T-helper 2 cell (primary cell): ENCODE measurements at places on chromosomes 5 and 9.

GRCh38 chr5:10527281-10527950 is 36.5 kb upstream of the ANKRD33B start:
- no peak for DNase-seq

DNA sequence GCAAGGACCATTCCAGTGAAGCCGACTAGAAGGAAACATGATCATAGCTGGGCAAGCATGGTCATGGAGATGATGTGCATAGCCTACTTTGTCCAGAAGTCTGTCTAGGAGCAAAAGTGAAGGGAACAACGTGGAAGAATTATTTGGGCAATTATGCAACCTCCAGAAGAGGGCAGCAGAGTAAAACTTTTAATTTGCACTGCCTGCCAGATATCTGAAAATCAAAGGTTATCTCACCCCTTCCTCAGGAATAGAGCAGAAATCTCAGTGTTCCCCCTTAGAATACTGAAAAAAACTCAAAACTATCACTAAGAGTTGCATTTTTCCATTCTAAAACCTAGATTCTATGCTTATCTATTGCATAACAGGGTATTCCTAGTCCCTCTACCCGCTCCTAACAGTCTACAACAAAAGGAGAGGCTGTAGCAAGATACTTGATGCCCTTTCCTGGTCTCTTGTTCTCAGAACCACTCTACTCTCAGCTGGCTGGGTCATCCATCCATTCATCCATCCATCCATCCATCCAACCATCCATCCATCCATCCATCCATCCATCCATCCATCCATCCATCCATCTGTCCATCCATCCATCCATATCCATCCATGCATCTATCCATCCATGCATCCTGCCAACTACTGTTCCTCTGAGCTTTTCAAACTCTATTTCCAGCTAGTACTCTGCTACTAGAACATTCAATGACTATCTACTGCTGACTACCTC is 8.4 kb upstream of the SETD9 start:
- DNase-seq = peak; percentile 36

DNA sequence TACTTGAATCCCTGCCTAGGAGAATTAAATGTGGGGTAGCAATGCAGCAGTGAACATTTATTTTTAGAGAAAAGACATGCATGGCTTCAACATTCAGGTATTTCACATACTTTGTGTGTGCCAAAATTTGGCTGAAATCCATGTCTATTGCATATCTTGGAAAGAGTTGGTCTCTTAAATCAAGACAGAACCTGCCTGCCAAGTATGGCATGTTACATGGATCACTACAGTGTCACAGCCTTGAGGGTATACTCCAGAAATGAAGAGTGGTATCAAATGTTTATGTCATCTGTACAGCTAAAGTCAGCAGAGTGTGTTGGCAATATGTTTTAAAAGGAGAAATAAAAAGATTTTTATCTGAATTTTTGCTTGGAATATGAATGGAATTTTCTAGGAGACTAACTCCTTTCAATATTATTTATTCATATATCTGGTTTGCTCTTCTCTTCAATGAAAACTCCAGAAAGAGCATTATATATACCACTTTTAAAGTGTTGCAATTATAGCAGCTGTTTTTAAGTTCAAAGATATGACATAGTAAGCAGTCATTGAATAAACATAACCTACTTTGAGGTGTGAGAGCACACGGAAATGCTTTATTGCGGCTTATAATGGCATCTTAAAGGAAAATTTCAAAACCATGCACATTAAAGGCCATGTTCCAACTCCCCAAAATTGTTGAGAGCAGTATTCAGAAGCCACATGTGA is 95.4 kb upstream of the MINAR2 start:
- no peak for DNase-seq

DNA sequence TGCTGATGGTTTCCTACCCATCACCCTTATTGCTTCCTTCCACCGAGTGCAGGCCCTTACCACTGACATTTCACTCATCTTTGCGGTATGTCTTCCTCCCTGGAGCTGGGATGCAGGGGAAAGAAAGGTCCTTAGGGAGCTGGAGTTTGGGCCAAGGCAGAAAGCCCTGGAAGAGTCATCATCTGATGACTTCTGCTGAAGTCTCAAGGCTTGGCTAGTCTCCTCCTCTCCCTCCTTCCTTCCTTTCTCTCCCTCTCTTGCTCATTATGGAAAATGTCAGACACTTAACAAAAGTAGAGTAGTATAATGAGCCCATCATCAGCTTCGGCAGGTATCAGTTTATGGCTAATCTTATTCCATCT is 40.0 kb downstream of the LARP1 start:
- no peak for DNase-seq

DNA sequence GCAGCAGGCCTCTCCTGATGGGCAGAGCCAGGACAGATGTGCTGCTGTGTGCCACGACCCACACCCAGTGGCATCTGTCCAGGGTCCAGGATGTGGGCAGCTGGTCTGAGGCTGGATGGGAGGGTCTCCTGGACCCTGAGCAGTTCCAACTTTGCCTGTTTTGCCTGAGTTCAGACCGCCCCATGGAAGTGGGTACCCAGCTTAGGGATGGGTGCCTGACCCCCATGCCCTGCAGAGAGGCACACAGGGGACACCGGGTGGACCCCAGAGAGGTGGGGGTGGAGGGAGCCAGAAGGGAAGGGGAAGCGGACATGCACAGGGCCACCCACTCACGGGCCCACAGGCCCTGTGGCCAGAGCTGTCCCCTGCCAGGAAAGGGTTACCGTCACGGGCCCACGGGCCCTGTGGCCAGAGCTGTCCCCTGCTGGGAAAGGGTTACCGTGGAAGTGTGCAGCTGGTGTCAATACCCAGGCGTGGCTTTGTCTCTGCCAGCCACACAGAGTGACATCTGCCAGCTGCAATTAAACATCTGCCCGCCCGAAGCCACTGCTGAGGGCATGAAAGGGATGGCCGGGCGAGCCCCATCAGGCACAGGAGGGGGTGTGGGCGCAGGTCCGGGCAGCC is 50.0 kb downstream of the NACC2 start:
- no peak for DNase-seq

- no peak for DNase-seq
Measured at GRCh38 chr5:34843497-34843896, 4.5 kb downstream of the TTC23L start.

DNA sequence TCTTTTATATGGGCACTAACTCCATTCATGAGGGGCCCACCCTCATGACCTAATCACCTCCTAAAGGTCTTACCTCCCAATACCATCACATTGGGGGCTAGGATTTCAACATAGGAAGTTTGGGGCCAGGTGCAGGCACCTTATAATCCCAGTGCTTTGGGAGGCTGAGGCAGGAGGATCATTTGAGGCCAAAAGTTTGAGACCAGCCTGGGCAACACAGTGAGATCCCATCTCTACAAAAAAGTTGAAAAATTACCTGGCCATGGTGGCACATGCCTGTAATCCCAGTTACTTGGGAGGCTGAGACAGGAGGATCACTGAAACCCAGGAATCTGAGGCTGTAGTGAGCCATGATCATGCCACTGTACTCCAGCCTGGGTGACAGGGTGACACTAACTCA is 76.7 kb downstream of the MYO10 start:
- DNase-seq = no peak

DNA sequence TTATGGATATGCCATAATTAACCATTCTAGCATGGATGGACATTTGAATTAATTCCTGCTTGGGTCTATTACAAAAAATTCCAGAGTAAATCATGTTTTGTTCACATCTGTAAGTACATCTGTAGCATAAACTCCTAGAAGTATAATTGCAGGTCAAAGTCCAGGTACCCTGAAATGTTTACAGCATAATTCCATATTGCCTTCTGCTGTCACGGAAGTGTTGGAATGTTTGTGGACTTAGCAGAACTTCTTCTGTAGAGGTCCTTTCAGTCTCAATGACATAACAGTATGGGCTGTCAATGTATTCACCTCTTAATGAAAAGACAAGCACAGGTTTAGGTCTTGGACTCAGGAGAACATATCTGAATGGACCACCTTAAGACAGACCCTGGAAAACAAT is 1.8 kb downstream of the FAM240B start:
- DNase-seq = no peak
